ENCODE measurements at places on chromosomes 2 and 18. TPM values are rescaled to one million over a fixed set of nuclear protein-coding genes. Genes with fewer than 3 reads are reported as not detected.

Gene OXER1
- not detected for total RNA-seq

Gene RASGRP3
- total RNA-seq, result 1.9 TPM

Gene CHRND
- total RNA-seq, result not detected

Gene ACVR1C
- 1.3 TPM for total RNA-seq
